Spinal cord (tissue), 10 donors: ENCODE measurements at places on chromosomes 13 and 19.

- DNase-seq = no peak
Observed at GRCh38 chr13:60755380-60756163, 358.6 kb downstream of the TDRD3 start.

- DNase-seq = no peak
Observed at GRCh38 chr13:113427562-113428468, 25.5 kb downstream of the ADPRHL1 start.

- no peak for DNase-seq
Observed at GRCh38 chr13:36212789-36213188, 1.6 kb downstream of the SOHLH2 start.

DNA sequence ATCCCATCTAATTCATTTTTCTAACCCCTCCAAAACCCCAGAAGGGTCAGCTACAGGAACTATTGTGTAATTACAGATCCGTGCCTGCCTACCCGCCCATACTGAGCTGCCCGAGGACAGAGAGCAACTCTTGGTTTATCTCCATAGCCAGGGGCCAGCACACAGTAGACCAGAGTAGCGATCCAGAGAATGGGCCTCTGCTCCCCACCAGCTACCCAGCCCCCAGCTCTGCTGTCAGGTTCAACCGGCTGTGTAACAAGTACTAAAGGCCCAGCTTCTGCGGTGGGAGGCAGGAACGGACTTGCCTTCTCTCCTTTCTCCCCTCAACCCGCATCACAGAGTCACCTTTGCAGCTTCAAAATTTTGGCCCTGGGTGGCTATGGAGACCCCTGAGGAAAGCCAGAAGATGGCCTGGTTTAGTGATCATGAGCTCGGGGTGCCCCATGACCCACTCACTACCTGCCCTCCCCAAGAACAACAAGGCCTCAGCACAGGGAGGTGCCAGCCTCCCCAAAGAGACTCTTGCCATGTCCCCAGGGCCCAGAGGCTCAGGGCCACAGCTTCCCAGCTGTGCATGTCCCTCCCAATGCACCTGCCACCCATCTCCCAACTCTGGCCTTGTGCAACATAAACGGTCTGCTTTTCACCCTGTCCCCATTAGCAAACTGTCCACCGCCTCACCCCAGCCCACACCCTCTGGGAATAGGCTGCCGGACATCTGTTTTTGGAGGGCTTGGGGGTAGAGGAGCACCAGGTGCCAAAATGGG lies 5.7 kb downstream of the CALM3 start:
- DNase-seq = no peak
